Stimulated activated naive B cell treated with anti-CD40 and anti-IgM and Interleukin-4, amounts not matched to agents 10 μg/mL and 1 μg/mL and 100 μg/mL, for 72 hours (primary cell): ENCODE measurements at places on chromosomes 11 and 22.

- peak; percentile 82 for DNase-seq
Observed at GRCh38 chr22:41940832-41941765, 5.9 kb downstream of the CENPM start.

DNA sequence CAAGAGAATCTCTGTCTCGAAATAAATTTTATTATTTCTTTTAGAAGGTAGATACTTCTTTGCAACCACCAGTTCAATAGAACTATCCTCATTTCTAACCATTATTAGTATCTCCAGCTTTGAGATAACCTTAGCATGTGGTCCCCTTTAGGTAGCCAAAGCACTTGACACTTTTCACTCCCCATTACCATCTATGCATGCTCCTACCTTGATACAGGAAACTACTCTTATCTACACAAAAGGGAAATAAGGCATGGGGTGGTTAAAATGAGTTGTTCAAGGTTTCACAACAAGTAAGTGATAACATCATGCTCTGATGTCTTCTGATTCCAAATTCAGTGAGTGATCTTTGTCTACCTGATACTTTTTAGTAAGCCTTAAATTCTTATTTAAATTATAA lies 308.2 kb upstream of the CHORDC1 start:
- DNase-seq, result no peak

GRCh38 chr11:86617502-86617901 lies 54.9 kb downstream of the ME3 start:
- no peak for DNase-seq

DNA sequence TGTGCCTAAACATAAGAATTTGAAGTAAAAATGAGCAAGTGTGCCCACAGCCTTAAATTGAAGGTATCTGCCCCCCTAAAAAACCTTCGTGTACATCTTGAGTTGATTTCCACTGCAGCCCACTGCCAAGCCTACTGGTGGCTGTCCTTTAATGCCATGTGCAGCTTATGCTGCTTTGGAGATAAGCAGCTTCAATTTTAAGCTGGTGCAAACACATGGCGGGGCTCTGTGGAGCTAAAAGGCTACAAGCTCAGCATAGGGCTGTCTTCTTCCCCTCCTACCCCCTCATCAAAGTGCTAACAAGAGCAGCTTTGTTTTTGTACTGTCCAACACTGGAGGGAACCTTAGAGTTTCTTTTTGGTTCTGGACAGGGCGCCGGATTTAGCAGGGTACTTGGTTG lies 128.5 kb upstream of the LMO1 start:
- DNase-seq, result no peak

- DNase-seq, result no peak
Observed at GRCh38 chr11:120695426-120695825, 183.9 kb downstream of the GRIK4 start.

DNA sequence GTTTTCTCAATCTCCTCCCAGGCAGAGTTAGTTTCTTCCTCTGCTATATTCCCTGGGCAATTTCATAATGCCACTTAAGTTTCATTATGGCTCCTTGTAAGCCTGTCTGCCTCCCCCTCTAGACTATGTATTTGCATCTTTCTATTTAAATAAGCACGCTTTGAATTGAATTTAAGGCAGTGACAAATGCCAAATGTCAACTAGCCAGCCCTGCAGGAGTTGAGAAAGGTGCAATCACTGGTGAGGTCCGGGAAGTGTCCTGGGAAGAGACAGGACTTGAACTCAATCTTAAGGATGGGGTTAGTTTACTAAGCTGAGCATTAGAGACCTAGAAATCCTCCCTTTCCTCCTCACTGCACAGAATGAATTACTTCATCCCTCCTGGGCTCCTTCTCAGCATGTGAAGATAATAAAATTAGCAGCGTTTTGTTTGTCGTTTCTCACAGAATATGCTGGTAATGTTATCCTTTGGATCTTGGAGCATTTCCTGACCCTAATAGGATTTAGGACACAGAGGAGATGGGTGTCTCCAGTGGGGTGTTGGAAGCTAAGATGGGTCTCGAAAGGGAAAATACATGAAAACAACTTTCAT lies 1.6 kb downstream of the TCP11L1 start:
- no peak for DNase-seq

DNA sequence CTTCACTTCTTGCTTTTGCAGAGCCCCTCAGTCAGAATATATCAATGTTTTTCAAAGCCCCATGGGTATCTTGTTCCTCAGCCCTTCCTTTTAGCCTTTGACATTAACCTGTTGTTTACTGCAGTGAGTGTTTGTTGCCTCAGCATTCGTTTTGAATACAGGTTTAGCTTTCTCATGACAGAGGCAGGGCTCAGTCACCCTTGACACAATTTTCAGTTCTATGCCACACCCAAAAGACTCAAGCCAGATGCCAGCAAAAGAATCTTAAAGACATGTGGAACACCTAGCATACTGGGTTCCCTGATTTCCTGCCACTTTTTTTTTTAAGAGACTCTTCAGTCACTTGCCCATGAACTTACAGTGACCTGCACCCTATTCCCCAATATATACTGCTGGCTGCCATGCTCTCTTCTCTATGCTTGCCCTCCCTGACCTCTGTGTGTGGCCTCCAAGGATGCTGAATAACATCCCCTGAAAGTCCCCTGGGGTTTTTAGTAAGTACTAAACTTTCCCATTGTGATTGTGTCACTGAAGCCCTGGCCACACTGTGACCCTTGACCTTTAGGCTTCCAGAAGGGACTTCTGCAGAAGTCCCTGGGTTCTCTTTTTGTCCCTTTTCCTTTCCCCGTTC lies 1225.5 kb downstream of the TBC1D22A start:
- DNase-seq, result peak; percentile 31

- DNase-seq, result no peak
Observed at GRCh38 chr22:23831781-23832180, 7.0 kb downstream of the DERL3 start.

DNA sequence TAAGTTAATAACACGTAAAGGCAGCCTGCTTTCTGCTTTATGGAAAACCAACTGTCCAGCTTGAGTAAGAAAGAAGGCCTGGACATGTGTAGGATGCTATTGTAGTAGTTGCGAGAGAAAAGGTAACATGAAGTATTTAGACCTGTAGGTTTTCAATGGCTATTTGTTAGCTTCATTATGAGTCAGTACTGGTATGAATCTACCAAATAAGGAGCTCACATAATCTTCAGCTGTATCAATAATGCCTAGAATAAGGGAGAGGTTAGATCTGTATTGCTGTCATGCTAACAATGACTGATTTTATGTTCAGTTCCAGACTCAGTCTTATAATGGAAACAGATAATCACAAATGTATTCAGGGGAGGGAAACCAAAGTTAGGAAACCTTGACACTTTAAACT lies 550.3 kb downstream of the CNTN5 start:
- no peak for DNase-seq

DNA sequence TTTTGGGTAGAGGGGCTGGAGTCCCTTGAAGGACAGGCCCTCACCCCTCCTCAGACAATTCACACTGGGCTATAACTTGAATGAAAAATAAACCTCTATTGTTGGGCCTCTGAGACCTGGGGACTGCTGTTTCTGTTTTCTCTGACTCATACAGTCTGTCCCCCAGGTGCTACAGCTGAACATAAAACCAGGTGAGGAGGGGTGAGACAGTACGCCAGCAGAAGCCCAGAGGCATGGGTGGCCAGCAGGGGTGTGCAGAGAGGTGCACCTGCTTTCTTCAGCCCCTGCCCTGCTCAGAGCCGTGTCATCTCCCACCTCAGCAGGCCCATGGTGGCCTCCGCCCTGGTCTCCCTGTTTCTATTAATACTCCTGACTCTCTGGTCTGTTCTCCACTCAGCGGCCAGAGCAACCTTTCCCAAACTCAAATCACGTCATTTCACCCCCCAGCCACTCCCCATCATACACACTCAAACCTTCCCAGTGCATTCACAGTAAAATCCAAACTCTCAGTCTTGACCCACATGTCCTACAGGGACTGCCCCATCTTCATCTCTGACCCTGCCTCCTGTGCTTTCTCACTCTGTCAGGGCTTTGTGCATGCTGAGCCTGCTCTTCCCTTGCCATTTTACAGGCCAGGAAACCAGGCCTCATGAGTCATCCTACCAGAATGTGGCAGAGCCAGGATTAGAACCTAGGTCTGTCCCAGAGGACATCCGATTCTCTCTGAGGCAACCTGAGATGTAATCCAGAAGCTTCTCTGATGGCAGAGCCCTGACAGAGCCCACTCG lies 5.4 kb upstream of the IL2RB start:
- peak; percentile 26 for DNase-seq

- DNase-seq, result no peak
Observed at GRCh38 chr22:37059876-37060449, 8.4 kb downstream of the KCTD17 start.

- DNase-seq, result no peak
Observed at GRCh38 chr11:34135439-34135838, 30.0 kb downstream of the NAT10 start.

GRCh38 chr22:46829941-46830715 lies 67.7 kb downstream of the TBC1D22A start:
- no peak for DNase-seq
